Nephron progenitor cell (in vitro differentiated cells): ENCODE measurements at places on chromosomes 2 and 18.

GRCh38 chr2:241291153-241291552 is 24.3 kb downstream of the HDLBP start:
- DNase-seq, result no peak

GRCh38 chr2:148696985-148697384 is 52.4 kb downstream of the EPC2 start:
- DNase-seq, result no peak

- no peak for DNase-seq
Observed at GRCh38 chr2:215454519-215455246, 18.8 kb upstream of the FN1 start.

GRCh38 chr2:152557273-152557888 is 159.9 kb downstream of the PRPF40A start:
- DNase-seq, result no peak

DNA sequence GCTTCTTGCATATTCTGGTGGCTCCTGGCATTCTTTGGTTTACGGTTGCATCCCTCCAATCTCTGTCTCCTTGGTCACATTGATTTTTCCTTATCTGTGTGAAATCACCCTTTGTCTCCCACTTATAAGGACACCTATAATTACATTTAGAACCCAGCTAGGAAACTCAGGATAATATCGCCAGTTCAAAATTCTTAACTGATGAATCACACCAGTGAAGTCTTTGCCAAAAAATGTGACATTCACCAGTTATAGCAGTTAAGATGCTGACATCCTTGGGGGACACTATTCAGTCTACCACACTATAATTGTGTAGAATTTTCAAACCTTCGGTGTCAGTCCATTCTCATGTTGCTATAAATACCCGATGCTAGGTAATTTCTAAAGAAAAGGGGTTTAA is 320.2 kb downstream of the TMX3 start:
- DNase-seq, result no peak

DNA sequence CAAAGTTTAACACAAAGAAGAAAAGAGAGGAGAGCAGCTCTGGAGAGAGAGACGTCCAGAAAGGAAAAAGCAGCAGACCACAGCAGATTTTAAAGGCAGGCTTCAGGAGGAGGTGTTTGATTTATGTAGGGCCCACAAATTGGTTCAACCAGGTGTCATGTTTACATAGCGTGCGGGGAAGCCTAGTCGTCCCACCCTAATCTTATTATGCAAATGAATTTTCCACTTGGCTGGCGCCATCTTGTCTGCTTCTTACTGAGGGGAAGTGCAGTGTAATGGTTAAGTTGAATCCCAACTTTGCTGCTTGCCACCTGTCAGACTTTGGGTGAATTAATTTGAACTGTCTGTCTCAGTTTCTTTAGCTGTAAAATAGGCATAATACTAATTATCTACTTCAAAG is 282.4 kb upstream of the CYRIA start:
- no peak for DNase-seq

- DNase-seq, result peak; percentile 74
Observed at GRCh38 chr2:207227062-207227748, 61.5 kb upstream of the KLF7 start.

DNA sequence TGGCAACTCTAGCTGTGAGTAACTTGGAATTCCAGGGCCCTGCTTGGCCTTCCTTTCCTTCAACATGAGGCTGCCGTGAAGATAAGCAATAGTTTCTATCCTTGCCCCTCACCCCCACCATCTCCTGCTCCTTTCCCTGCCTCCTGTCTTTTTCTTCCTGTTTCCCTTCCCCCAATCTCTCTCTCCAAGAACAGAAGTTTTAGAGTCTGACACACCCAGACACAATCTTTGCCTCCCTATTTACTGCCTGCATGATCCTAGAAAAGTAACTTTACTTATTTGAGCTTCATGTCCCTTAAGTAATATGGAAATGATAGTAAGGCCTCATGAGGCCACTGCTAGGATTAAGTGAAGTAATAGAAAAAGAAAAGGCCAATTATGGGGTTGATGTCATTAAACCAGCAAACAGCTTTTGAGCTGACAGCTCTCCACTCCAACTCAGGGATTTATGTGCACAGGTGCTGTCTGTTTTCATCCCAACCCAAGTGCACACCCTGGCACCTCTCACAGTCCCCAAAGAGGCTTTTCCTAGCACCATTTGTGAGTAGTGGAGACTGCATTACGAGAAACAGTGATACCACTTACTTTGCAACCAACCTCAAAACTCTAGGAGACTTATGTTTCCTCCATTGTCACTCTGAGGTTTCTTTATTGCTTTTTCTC is 123.7 kb upstream of the SIX3 start:
- DNase-seq, result no peak

DNA sequence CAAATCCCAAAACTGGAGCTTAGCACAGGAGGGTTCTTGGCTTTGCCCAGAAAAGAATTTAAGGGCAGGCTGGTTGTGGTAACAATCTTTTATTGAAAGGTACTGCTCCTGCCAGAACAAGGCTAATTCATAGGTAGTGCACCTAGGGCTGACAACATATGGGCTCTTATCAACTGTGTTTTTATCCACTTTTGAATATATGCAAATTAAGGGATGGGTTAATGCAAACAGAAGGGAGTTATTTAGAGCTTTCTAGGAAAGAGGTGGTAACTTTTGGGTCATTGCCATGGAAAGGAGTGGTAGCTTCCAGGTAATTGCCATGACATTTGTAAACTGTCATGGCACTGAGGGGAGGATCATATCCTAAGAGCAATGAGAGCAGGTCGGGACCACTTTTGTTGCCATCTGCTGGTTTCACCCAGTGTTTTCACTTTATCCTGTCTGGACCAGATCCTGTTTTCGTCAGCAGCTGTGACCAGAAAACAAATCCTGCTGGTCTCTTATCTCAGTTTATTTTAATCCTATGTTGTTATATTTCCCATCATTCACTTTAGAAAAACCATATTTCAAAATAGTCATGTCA is 981 bp downstream of the C2orf66 start:
- DNase-seq, result no peak

- DNase-seq, result peak; percentile 51
Observed at GRCh38 chr2:25250331-25251070, 82.1 kb upstream of the POMC start.

DNA sequence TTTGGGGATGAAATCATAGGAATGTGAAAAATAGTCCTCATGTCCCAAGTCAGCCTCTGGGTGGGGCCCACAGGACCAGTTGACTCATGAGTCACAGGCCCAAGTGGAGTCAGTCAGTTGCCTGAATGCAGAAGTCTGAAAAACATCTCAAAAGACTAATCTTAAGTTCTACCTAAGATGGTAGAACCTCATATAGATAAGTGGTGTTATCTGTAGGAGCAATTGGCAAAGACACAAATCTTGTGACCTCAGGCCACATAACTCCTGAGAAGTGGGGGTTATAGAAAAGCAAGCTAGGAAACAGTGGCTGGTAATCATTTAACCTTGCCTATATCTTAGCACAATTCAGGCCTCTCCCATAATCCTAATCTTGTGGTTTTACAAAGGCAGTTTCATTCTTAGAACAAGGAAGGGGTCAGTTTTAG is 257.1 kb upstream of the SPOPL start:
- DNase-seq, result no peak

GRCh38 chr2:34288016-34288415 is 688.9 kb upstream of the FAM98A start:
- no peak for DNase-seq

DNA sequence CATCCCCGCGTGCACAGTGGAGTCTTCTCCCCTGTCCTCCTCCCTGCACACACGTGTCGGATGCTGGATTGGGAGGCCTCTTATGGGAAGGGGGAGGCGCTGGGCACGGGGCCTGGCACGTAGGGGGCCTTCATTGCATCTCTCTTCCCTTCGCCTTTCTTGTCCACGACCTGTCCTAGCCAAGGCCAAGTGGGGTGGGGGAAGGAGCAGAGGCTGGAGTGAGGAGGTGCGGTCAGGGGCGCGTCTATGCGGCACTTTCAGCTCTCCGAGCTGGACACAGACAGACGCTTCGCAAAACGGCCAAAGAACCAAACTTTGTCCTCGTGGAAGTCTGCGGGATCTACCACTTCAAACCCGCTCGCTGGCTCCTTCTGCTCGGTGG is 13.4 kb downstream of the ALPG start:
- no peak for DNase-seq

GRCh38 chr2:237154884-237155851 is 69.5 kb downstream of the COPS8 start:
- DNase-seq, result no peak

DNA sequence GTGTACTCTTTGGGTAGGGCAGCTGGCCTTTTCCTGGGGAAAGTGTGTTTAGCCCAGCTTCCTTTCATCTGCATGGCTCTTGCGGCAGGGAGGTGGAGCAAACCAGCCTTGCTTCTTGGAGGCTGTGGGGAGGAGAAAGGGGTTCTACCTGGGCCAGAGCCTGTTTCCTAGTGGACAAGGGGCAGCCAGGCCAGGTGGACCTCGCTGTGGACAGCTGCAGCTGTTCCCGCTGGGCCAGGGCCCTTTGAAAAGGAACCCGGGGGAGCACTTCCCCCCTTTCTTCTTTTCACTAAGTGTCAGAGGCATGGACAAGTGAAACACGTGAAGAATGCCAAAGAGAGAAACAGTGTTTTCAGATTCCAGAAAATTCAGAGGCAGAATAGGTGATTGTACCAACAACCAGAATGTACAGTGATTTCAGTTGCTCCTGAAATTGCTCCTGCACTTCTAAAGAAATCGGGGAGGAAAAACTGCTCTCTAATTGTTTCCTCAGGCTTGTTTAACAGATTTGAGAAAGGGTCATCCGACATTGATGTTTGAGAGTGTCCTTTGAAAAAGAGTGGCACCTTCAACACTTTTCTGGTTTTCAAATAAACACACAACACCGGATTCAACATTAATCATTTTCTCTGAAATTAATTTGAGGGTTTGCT is 3.9 kb downstream of the GLI2 start:
- DNase-seq, result no peak

GRCh38 chr2:202418511-202418910 is 42.4 kb downstream of the BMPR2 start:
- DNase-seq, result no peak

- no peak for DNase-seq
Observed at GRCh38 chr18:54739476-54739875, 88.8 kb upstream of the RAB27B start.

DNA sequence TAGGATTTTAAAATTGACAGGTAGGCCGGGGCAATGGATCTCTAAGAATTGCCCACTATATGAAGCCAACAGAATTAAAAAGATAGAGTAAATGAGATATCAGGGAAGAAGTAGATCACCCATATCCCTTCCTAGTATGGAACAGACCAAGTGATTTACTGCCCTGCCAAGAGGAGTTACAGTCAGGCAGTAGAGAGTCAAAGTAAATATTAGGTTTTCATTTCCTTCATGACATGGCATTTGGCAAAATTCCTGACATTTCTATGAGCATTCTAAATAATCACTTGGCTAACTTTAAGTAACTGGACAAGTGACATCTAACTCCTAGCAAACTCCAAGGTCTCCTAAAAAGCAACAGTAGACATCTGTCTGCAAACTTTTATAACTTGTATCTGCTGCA is 33.5 kb downstream of the GALNT5 start:
- DNase-seq, result no peak

GRCh38 chr18:31574359-31574758 is 17.3 kb upstream of the TTR start:
- DNase-seq, result no peak

GRCh38 chr2:207504513-207505170 is 25.1 kb upstream of the CREB1 start:
- peak; percentile 14 for DNase-seq

- no peak for DNase-seq
Observed at GRCh38 chr2:113962692-113963480, 73.0 kb downstream of the ACTR3 start.

DNA sequence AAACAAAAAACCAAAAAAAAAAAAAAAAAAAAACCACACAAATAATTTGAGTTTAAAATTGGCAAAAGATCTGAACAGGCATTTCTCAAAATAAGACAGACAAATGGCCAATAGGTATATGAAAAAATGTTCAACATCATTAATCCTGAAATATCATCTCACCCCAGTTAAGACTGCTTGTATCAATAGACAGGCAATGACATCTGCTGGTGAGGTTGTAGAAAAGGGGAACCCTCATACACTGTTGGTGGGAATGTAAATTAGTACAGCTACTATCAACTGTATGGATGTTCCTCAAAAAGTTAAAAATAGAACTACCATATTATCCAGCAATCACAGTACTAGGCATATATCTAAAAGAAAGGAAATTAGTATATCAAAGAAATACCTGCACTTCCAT is 523.1 kb downstream of the XIRP2 start:
- no peak for DNase-seq

- no peak for DNase-seq
Observed at GRCh38 chr2:167706800-167707199, 540.6 kb downstream of the STK39 start.

DNA sequence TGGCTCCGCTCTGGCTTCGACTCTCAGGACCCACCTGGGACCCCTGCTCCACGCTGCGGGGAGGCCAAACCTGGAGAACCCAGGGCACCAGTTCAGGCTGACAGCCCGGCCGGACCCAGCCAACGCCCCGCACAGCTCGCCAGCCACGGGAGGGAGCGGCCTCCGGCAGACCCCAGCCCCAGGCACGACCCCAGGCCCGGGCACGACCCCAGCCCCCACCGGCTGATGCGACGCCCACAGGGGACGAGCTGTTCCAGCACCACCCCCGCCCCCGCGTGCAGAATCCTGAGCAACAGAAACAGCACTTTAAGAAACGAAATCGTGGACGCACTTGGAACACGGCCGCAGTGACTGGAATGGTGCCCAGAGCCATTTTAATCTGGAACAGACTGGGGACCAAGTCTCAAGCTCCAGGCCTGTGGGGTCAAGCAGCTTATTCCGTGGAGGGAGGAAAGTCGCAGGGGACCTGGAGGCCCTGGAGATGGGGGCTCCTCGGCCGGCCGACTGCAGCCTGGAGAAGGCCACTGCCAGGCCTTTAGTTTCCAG is 74.2 kb downstream of the MBP start:
- DNase-seq, result no peak

DNA sequence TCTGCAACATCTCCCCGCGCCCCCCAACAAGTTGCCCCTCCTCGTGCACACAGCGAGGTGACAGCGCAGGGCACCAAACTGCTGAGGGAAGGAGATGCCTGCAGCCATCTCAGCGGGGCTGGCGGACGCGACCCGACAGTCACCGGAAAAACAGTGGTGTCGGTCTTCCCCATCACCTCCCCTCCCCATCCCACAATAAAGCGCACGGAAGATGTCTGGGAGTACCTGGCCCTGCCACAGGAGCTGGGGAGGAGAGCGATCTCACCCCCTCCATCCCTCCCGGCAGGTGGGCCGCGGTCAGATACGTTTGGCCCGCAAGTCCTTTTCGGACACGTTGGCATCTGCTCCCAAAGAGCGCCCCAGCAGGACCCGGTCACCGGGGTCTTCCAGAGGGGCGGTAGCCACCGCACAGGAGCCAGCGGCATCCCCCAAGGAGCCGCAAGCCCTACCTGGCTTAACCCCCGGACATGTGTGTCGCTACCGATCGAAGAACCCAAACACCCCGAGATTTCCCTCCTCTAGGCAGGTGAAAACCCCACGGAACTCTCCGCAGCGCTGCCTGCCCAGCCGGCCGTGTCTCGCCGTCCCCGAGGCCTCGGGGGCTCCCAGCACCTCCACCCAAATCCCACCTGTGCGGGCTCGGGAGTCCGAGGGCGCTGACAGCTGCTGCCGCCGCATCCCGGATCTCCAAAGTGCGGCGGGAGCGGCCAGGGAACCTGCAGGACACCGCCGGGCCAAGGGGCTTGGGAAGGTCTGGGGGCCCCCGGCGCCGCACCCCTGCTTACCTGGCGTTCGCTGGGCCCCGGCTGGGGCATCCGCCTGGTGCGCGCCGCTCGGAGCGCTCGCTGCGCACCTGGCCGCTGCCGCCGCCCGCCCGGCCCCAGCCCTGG is 657 bp downstream of the ATP8B1 start:
- DNase-seq, result peak; percentile 37

- DNase-seq, result peak; percentile 52
Observed at GRCh38 chr2:241659150-241659739, 21.8 kb downstream of the ATG4B start.

GRCh38 chr2:197312186-197312585 is 1.6 kb upstream of the ANKRD44 start:
- DNase-seq, result no peak
